Regular cardiac myocyte (primary cell): ENCODE measurements at places on chromosomes 3 and 15. TPM values are rescaled to one million over a fixed set of nuclear protein-coding genes. Genes with fewer than 3 reads are reported as not detected.

DUOXA2 gene
- total RNA-seq: not detected in 2 replicates

LEKR1 gene
- 0.38 and 8.5 TPM in 2 replicates for total RNA-seq

VGLL3 gene
- 34.9 and 88.2 TPM in 2 replicates for total RNA-seq

C3orf80 gene
- 0.58 and 1.1 TPM in 2 replicates for total RNA-seq

WDR72 gene
- total RNA-seq: under 0.01 TPM in 1 of 2 replicates, not detected in the other

UBA3 gene
- total RNA-seq: 72.1 and 84.6 TPM in 2 replicates

EPHA3 gene
- total RNA-seq: 7.7 and 10.1 TPM in 2 replicates

CHCHD6 gene
- total RNA-seq: 6.5 and 12.3 TPM in 2 replicates

GOLGA8T gene
- total RNA-seq: 0.28 TPM in 1 of 2 replicates, not detected in the other

MOBP gene
- total RNA-seq: under 0.01 TPM in 1 of 2 replicates, not detected in the other

NANOGP8 gene
- not detected in 2 replicates for total RNA-seq

CCDC54 gene
- total RNA-seq: not detected in 2 replicates
